ENCODE measurements at places on chromosomes 3 and 15.

DNA sequence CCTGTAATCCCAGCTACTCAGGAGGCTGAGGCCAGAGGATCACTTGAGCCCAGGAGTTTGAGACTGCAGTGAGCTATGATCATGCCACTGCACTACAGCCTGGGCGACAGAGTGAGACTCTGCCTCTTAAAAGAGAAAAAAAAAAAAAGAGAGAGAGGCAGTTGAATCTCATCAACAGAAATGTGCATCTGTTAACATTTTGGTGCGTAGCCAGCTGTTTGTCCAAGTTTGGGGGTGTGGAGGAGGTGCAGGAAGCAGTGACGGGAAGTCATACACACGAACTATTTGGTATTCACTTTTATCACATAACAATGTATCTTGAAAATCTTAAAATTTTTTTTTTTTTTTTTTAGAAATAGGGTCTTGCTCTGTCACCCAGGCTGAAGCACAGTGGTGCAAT lies 18.2 kb upstream of the CEMIP start:
- no peak for DNase-seq

DNA sequence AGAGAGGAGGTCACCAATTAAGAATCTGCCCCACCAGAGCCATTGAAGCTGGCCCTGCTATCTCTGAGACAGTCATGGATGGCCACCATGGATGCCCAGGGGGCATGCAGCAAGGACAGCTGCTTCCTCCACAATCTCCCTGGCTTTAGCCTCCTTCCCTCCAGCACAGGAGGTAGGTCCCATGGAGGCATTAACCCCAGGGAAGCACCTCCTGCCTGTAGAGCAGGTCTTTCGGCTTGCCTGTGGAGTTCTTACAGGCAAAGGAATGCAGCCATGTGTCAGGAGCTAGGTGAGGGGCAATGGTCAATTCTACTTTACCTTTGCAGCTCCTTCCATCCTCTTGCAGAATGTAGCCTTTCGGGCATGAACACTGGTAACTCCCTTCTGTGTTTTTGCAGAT lies 93.8 kb downstream of the DUT start:
- no peak for DNase-seq

- no peak for DNase-seq
Observed at GRCh38 chr3:124362455-124362854, 367.8 kb upstream of the UMPS start.

DNA sequence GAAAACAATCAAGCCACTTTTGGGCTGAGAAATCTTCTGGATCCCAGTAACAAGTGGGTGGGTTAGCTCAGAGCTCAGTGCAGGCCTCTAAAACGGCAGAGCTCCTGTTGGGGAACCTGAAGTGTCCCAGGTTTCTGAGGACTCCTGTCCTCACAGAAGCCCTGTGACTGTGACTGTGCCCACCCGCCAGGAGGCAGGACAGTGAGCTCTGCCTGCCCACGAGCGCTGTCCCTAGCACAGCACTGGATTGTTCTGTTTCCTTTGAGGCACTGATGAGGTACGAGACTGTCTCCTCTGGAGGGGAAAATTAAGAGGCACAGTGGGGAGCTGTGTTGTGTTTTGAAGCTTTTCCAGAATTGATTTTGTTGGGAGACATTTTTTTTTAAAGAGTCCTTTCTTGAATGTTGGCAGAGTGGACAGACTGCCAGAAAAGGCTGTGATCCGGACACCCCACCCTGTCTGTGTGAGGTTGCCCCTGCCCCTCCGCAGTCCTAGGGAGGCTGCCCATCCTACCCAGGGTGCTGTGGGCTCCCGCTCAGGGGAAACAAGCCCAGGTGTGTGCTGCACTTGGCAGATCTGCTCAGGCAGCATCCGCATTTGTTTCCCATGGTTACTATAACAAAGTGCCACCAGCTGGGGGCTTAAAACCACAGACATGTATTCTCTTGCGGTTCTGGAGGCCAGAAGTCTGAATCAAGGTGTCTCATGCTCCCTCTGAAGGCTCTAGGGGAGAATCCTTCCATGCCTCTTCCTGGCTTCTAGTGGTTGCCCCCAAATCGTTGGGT lies 66.6 kb upstream of the LARS2 start:
- no peak for DNase-seq

- no peak for DNase-seq
Observed at GRCh38 chr3:17775073-17775472, 32.6 kb upstream of the TBC1D5 start.

DNA sequence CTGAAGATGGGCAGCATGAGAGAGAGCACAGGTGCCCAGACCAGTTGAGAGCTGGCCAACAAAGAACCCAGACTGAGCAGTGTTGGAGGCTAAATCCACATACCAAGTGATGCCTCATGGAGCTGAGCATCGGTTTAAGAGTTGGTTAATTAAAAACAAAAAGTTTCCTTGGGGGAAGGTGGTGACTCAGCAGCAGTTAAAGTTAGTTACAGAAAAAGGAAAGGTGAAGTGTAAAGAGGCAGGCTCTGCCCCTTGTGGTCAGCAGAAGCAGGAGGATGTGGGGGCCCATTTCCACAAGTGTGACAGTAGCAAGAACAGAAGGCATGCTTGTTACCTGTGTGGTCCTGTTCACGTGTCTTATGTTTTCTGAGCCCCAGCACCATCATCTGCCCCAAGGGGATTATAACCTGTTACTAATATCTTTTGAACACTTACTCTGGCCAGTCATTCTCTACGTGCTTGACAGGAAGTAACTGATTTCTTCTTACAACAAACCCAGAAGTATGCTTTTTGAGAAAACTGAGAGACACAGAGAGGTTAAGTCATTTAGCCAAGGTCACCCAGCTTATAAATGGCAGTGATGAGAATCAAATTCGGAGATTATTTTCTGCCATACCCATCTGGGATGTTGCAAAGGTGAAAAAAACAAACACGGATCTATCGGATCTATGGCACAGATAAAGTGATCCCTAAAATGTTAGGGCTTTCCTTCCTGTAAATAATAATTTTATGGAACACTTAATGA lies 91.0 kb downstream of the EPHB1 start:
- DNase-seq = peak; percentile 24

- DNase-seq = no peak
Observed at GRCh38 chr3:127671523-127672428, 976 bp upstream of the ABTB1 start.
